ENCODE measurements at places on chromosomes 2 and 18.

GRCh38 chr2:86223140-86223926 lies 24.1 kb downstream of the MRPL35 start:
- H3K27me3 ChIP-seq: no peaks in the 10 kb centered on the region
- H3K4me1 ChIP-seq: peaks cover 6% of the 10 kb centered on the region
- no peak overlapping the region for H3K27ac ChIP-seq
- no peaks in the 10 kb centered on the region for H3K36me3 ChIP-seq
- H3K4me3 ChIP-seq: no peak overlapping the region
- peak; percentile 68 for DNase-seq

DNA sequence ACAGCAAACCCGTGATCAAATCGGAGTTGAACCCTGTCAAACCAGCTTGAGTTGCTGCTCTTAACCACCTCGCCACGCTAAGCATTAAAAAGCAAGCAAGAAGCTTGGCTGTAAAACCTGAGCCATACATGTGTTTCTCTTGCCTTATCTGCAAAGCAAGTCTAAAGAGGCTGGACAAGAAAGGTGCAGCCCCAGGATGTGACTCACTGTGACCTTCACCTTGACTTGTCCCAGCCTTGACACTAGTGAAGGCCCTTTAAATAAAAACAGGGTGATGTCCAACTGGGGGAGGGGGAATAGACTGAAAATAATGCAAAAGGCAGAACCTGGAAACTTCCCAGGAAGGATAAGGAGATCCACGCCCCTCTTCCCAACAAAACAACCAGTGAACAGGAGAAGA lies 127.6 kb upstream of the NPAS2 start:
- H3K4me3 ChIP-seq: no peak overlapping the region
- H3K36me3 ChIP-seq: no peaks in the 10 kb centered on the region
- no peak overlapping the region for H3K27ac ChIP-seq
- no peaks in the 10 kb centered on the region for H3K4me1 ChIP-seq

DNA sequence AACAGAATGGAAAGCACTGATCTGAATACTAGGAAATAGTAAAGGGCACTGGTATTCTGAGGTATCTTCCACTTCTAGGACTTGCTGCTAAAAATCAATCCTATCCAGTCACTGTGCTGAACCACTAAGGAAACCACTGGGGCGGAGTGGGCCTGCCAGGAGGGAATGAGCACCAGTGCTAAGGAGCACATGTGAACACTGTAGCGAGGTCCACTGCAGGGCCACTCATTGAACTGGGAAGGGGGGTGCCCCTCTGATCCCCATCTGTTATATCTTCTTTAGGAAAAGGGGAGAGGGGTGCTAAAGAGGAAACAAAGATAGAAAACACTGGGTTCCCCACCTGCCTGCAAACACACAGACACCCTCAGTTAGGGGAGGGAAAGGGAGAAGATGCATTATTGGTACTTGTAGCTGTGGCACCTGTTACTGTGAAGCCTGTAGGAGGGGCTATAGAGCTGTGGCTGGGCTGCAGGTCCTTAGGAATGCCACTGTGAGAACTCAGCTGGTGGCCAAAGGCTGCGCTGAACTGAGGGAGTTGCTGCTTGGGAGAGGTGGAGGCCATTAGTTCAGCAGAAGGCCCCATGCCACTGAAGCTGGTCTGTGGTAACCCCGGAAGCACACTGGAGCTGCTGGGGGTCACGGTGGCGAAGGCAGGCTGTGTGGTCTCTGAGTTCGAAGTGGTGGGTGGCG lies 81.8 kb downstream of the INO80D start:
- peaks cover 3% of the 10 kb centered on the region for H3K36me3 ChIP-seq
- H3K27ac ChIP-seq: no peak overlapping the region
- H3K27me3 ChIP-seq: no peaks in the 10 kb centered on the region
- no peaks in the 10 kb centered on the region for H3K4me1 ChIP-seq
- no peak for DNase-seq
- H3K4me3 ChIP-seq: no peak overlapping the region

DNA sequence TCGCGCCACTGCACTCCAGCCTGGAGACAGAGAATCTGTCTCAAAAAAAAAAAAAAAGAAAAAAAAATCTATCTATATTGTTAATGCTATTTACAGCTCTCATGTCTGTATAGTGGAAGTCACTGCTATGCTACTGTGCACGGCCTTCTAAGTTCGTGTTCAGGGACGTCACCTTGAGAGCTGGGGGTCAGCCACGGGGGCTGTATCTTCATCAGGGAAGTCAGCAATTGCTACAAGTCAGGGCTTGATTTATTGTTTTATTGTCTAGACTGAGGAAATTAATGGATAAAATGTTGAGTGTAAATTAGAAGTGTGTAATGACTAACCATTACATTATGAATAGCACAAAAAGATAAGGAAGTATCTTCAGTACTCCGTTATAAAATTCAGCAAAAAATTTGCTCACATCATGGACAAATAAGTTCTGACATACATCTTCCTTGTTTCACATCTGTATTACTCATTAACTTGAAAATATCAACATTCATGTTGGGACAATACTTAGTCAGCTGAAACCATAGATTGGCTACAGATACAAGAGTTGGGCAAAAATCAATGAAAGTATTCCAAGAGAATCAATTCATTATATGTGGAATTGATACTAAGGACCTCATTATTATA lies 136.6 kb upstream of the SEC11C start:
- peaks cover 13% of the 10 kb centered on the region for H3K4me1 ChIP-seq
- no peaks in the 10 kb centered on the region for H3K27me3 ChIP-seq
- no peak overlapping the region for H3K4me3 ChIP-seq

- H3K36me3 ChIP-seq: no peaks in the 10 kb centered on the region
- H3K27ac ChIP-seq: no peak overlapping the region
- H3K27me3 ChIP-seq: no peaks in the 10 kb centered on the region
- no peak overlapping the region for H3K4me3 ChIP-seq
- H3K4me1 ChIP-seq: no peaks in the 10 kb centered on the region
These were observed 1673.3 kb downstream of the LRP1B start for GRCh38 chr2:140457483-140457882.

- DNase-seq: no peak
- no peak overlapping the region for H3K27ac ChIP-seq
- no peaks in the 10 kb centered on the region for H3K36me3 ChIP-seq
- no peaks in the 10 kb centered on the region for H3K27me3 ChIP-seq
- H3K4me3 ChIP-seq: no peak overlapping the region
- H3K4me1 ChIP-seq: no peaks in the 10 kb centered on the region
These were observed 1.2 kb upstream of the DSC2 start for GRCh38 chr18:31103423-31103822.

GRCh38 chr2:176409671-176410070 lies 140.4 kb downstream of the MTX2 start:
- no peaks in the 10 kb centered on the region for H3K4me1 ChIP-seq
- no peak overlapping the region for H3K27ac ChIP-seq
- DNase-seq: no peak
- H3K4me3 ChIP-seq: no peak overlapping the region

- no peaks in the 10 kb centered on the region for H3K36me3 ChIP-seq
- peak; percentile 81 for DNase-seq
- H3K4me3 ChIP-seq: no peak overlapping the region
- peaks cover 3% of the 10 kb centered on the region for H3K4me1 ChIP-seq
- no peaks in the 10 kb centered on the region for H3K27me3 ChIP-seq
These were observed 306.9 kb downstream of the GULP1 start for GRCh38 chr2:188598551-188598950.

DNA sequence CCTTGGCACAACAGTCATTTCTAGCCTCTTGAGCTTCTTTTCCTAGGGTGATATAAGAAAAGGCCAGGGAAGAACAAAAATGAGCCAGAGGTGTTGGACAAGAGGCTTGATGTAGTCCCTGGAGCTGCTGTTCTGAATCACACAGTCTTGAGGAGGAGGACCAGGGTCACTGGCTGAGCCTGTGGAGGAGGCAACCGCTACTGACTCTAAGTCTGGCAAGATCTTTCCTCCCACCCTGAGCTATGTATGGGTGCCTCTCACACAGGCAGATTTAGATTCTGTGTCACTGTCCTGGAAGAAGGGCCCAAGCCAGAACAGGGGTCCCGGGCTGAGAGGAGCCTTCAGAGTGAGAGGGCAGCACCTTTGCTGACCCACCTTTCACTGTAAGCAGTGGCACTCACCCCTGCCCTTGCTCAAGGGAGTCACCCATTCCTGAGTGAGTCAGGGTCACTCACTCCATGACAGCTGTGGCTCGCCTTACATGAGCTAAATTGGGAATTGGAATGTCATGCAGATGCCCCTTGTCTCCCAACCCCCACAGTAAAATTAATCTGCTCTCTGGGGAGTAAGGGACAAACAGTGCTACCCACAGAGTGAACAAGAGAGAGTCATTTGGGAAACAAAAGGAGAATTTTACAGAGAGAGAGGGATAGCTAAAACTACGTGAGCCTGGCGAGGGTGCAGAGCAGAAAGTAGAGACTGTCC lies at the start of gene TRIM54:
TSS of gene TRIM54 (plus strand) at position 575 of the 705 bp plus-strand sequence. CDS start 303 bp downstream, outside the sequence.
- no peaks in the 10 kb centered on the region for H3K36me3 ChIP-seq
- H3K4me1 ChIP-seq: peaks cover 7% of the 10 kb centered on the region
- H3K4me3 ChIP-seq: no peak within 1 kb of the TSS
- no peak for DNase-seq
- no peak within 1 kb of the TSS for H3K27ac ChIP-seq

DNA sequence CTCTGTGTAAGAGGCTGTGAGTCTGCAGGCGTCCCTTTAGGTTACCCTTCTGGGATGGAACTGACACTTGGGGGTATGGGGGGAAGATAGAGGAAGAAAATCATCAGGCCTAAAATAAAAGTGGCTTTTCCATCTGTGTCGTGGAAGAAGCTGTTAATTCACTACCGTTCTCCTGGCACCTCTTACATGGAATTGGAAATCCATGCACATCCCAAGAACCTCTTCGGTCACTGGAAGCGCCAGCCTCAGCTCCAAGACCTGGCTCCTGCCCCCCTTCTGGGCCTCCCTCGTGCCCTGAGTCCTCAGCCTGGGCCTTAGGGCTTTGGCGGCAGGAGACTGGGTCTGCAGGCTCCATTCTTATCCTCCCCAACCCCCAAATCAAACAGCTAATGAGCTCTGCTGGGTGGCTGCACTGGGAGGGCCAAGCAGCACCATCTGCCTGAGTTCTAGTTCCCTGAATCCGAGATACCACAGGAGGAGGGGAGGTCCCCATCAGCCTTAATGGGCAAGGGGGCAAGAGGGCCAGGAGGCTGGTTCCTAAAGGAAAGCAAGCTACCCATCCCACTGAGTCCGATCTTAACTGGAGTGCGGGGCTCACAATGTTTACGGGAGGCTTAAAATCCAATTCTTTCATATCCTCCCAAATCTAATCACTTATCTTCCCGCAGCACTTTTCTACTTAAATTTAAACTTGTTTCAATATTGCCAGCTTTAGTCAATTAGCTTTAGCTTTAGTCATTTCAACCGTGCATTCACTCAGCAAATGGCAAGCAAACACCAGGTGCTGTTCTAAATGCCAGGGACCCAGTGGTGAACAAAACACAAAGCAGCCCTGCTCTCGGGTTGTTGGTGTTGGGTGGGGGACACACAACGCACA lies 52.8 kb downstream of the FAM178B start:
- H3K27me3 ChIP-seq: peaks cover 2% of the 10 kb centered on the region
- H3K4me1 ChIP-seq: no peaks in the 10 kb centered on the region
- no peaks in the 10 kb centered on the region for H3K36me3 ChIP-seq
- DNase-seq: no peak
- H3K4me3 ChIP-seq: no peak overlapping the region

DNA sequence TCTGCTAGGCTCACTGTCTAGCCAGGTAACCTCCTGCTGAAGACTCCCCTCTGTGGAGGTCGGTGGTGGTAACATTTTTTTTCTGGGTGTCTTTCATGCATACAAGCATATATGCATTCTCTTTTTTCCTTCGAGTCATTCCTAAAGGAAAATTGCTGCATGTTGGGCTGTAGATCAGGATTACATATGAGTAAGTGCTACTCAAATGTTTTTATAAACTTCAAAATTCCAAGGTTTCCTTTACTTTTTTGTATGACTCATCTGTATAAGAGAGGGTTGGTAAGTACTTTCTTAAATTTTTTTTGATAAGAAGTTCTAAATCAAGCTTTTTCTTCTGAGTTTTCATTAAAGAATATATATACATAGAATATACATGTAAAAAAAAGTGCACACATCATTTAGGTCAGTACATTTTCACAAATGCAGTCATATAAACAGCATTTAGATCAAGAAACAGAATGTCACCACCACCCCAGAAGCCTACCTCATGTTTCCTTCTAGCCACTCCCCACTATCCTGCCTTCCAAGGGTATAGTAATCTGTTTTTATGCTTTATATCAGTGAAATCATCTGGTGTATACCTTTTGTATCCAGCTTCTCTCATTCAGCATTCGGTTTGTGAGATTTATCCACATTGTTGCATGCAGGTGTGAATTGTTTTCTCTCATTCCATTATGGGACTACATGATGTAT lies 128.0 kb upstream of the MAP3K20 start:
- no peak overlapping the region for H3K27ac ChIP-seq
- no peak overlapping the region for H3K4me3 ChIP-seq
- no peaks in the 10 kb centered on the region for H3K27me3 ChIP-seq
- H3K36me3 ChIP-seq: no peaks in the 10 kb centered on the region
- no peaks in the 10 kb centered on the region for H3K4me1 ChIP-seq

GRCh38 chr18:6857300-6857699 lies 127.8 kb downstream of the ARHGAP28 start:
- no peaks in the 10 kb centered on the region for H3K27me3 ChIP-seq
- H3K4me1 ChIP-seq: no peaks in the 10 kb centered on the region
- no peak overlapping the region for H3K27ac ChIP-seq

DNA sequence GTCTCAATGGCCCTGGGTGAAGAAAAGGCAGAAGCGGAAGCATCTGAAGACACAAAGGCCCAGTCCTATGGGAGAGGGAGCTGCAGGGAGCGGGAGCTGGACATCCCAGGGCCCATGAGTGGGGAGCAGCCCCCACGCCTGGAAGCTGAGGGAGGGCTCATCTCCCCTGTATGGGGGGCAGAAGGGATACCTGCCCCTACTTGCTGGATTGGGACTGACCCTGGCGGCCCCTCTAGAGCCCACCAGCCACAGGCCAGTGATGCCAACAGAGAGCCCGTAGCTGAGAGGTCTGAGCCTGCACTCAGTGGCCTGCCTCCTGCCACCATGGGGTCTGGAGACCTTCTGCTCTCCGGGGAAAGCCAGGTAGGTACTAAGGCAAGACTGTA lies 13.2 kb downstream of the CEP68 start:
- H3K27me3 ChIP-seq: no peaks in the 10 kb centered on the region
- no peak overlapping the region for H3K4me3 ChIP-seq
- no peak overlapping the region for H3K27ac ChIP-seq
- peaks cover 18% of the 10 kb centered on the region for H3K4me1 ChIP-seq
- H3K36me3 ChIP-seq: peaks cover 14% of the 10 kb centered on the region
- DNase-seq: no peak

- no peak overlapping the region for H3K4me3 ChIP-seq
- H3K27me3 ChIP-seq: no peaks in the 10 kb centered on the region
These were observed 138.1 kb downstream of the B3GNT2 start for GRCh38 chr2:62334009-62334408.

GRCh38 chr2:170216428-170216827 lies 38.5 kb downstream of the MYO3B start:
- H3K27me3 ChIP-seq: no peaks in the 10 kb centered on the region
- peaks cover 3% of the 10 kb centered on the region for H3K4me1 ChIP-seq
- no peaks in the 10 kb centered on the region for H3K36me3 ChIP-seq

- peaks cover 2% of the 10 kb centered on the region for H3K4me1 ChIP-seq
- H3K36me3 ChIP-seq: no peaks in the 10 kb centered on the region
- H3K27ac ChIP-seq: no peak overlapping the region
- H3K27me3 ChIP-seq: no peaks in the 10 kb centered on the region
These were observed 161.6 kb downstream of the CSRNP3 start for GRCh38 chr2:165631089-165631488.
